ENCODE measurements at places on chromosomes 3 and 15. TPM values are rescaled to one million over a fixed set of nuclear protein-coding genes. Genes with fewer than 3 reads are reported as not detected.

NRROS gene
- 1.6 TPM for total RNA-seq

DNA sequence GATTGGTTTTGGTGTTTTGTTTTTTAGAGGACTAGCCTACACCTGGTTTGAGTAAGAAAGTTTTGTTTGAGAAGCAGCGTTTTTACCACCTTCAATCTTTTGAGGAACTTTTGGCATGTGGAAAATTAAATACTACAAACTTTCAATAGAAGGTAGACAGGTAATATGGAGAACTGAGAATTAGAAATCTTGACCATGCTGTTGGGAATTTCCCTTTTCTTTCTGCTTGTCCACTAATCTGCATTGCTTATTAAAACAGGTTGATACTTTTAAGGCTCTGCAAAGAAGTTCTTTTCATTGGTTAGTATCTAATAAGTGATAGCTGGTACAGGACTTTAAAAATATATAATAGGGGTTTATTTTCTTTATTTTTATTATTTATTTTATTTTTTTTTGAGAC lies 31.9 kb downstream of the UBE2E1 start:
- DNase-seq: no peak
- H3K36me3 ChIP-seq: no peaks in the 10 kb centered on the region
- peaks cover 44% of the 10 kb centered on the region for H3K4me1 ChIP-seq
- H3K27ac ChIP-seq: no peak overlapping the region
- no peaks in the 10 kb centered on the region for H3K27me3 ChIP-seq

DNA sequence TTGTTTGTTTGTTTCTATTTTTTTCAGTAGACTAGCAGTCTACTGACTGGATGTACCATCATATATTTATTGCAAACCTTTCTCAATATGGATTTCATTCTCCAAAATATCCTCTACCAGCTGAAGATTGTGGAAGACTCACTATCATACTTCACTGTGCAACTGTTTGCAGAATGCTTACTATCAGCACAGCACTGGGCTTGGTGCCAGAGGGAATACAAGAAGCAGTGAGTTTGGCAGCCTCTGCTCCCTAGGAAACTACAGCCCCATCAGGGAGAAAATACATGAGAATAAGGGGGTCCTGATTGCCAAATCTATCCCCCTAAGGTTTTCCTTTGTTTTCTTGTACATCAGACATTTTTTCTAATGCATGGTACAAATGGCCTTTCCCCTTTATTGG lies 27.5 kb downstream of the AQP9 start:
- no peak overlapping the region for H3K4me3 ChIP-seq
- H3K36me3 ChIP-seq: no peaks in the 10 kb centered on the region
- no peaks in the 10 kb centered on the region for H3K27me3 ChIP-seq
- peak; percentile 65 for DNase-seq
- H3K4me1 ChIP-seq: no peaks in the 10 kb centered on the region

DNA sequence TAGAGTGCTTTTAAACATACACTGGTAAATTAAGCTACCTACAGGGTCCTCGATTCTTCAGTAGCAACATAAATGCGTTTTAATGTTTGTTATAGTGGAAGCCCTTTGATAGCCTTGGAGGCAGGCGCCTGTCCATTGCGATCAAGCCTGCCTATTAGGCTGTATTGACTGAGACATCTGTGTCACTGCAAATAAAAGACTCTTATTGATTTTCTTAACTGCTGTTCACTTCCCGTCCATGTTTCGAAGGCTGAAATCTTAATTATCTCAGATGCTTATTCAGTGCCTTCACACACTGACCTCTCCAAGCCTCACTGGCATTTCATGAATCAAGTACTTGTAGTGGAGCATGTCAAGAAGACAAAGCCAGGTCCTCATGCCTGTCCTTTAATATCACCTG lies 51.1 kb downstream of the MAP2K5 start:
- no peak overlapping the region for H3K4me3 ChIP-seq
- H3K4me1 ChIP-seq: no peaks in the 10 kb centered on the region
- no peaks in the 10 kb centered on the region for H3K27me3 ChIP-seq

- no peak overlapping the region for H3K4me3 ChIP-seq
- no peaks in the 10 kb centered on the region for H3K27me3 ChIP-seq
- no peaks in the 10 kb centered on the region for H3K4me1 ChIP-seq
- DNase-seq: no peak
Observed at GRCh38 chr3:15102256-15102655, 3.3 kb upstream of the RBSN start.

EFCC1 gene
- total RNA-seq: 0.11 TPM

DNA sequence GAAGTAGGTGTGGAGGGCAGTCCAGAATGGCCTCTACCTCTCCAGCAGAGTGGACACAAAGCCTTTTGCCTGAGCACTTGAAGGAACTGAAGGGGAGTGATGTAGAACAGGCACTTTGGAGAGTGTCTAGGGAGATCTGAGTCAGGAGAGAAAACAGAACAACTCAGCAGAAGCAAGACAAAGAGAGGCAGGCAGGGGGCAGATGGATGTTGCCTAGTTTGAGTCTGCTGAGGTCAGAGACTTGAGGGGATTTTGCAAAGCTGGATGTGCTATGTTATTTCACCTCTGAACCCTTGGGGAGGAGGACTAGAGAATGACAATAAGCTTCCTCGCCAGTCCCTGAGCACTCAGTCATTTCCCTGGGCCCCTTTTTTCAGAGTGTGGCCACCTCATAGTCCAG lies 366.4 kb downstream of the EPHB1 start:
- no peaks in the 10 kb centered on the region for H3K36me3 ChIP-seq
- H3K27me3 ChIP-seq: peaks cover 7% of the 10 kb centered on the region
- no peak overlapping the region for H3K4me3 ChIP-seq
- peaks cover 4% of the 10 kb centered on the region for H3K4me1 ChIP-seq
- peak; percentile 23 for DNase-seq

DNA sequence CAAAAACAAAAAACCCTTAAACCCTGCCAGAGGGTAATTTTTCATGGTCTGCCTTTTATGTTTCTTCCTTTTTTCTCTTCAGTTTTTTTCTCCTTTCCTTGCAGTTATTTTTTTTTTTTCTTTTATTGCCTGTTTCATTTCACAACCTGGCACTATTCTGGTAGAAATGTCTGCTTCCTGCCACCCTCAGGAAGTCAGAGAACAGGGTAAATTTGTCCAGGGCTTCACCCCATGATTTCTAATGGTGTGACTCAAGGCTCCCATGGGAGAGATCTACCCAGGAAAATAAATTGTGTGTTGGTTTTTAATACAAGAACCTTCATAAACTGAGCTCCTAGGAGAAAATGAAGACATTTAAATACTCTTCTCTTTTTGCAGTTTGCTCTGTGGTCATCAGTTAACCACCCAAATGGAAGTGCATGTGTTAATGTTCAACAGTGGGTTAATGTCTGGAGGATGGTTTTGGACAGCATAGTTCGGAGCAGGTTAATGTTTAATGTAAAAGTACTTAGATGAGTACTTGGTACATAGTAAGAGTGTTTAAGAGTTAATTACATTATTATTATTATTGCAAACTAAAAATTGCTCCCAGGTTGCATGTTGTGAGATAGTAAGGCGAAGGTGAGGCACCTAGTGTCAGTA lies 45.9 kb downstream of the CGNL1 start:
- DNase-seq: no peak
- H3K36me3 ChIP-seq: no peaks in the 10 kb centered on the region

GRCh38 chr3:188278717-188279324 lies 124.9 kb downstream of the LPP start:
- DNase-seq: no peak
- no peaks in the 10 kb centered on the region for H3K27me3 ChIP-seq
- H3K36me3 ChIP-seq: no peaks in the 10 kb centered on the region
- H3K27ac ChIP-seq: no peak overlapping the region
- H3K4me3 ChIP-seq: no peak overlapping the region

DNA sequence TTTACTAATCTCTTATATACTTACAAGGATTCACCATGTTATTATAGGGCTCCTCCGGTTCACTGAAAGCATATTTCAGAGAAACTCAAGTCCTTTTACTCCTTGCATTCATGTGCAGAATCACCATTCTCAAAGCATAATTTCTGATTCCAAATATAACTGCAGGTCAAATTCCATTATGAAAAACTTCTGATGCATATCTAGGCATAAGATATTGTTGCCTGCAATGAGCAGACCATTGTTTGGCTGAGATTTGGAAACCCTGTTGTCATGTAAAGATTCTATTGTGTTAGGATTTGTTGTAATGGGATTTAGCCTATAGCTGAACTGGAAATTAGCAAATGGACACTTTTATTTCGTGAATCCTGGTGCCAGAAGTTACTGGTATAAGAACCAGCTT lies 69.5 kb upstream of the PRICKLE2 start:
- no peak for DNase-seq
- H3K4me1 ChIP-seq: peaks cover 14% of the 10 kb centered on the region
- H3K27ac ChIP-seq: no peak overlapping the region

- no peaks in the 10 kb centered on the region for H3K27me3 ChIP-seq
- H3K4me1 ChIP-seq: peaks cover 21% of the 10 kb centered on the region
- no peak for DNase-seq
- H3K27ac ChIP-seq: no peak overlapping the region
- H3K36me3 ChIP-seq: no peaks in the 10 kb centered on the region
Observed at GRCh38 chr15:82979726-82980125, 6.3 kb upstream of the RAMAC start.

DNA sequence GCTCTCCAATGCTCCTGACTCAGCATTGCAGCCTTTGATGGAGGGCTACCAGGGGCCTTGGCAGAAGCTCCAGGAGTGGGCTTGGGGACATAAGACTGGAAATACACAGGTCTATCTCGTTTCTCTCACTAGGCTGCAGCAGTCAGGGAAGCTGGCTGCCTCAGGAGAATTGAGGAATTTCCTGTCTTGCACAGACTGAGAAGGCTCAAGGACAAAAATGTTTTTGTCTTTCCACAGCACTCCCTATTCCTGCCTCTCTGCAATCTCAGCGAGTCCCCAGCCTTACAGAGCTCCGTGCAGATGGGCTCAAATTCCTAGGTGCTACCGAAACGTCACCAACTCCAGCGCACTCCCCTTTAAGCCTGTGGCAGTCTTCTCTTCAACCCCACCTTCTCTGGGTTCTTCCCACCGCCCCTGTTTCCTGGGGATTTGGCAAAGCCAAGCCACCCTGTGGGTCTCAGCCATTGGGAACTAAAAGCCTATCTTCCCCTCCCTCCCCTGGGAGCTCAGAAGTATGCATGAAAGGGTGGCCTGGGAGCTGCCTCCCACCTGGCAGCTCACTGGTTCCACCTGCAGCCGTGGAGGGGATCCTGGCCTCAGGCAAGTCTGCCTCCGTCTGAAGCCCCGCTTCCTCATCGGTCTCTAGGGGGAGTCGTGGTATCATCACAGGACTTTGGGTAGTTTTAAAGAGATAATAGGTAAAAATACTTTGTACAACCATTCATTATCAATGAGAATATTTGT lies 322.6 kb upstream of the FRG2C start:
- DNase-seq: no peak
- no peaks in the 10 kb centered on the region for H3K27me3 ChIP-seq
- H3K4me1 ChIP-seq: no peaks in the 10 kb centered on the region
- no peak overlapping the region for H3K4me3 ChIP-seq

DNA sequence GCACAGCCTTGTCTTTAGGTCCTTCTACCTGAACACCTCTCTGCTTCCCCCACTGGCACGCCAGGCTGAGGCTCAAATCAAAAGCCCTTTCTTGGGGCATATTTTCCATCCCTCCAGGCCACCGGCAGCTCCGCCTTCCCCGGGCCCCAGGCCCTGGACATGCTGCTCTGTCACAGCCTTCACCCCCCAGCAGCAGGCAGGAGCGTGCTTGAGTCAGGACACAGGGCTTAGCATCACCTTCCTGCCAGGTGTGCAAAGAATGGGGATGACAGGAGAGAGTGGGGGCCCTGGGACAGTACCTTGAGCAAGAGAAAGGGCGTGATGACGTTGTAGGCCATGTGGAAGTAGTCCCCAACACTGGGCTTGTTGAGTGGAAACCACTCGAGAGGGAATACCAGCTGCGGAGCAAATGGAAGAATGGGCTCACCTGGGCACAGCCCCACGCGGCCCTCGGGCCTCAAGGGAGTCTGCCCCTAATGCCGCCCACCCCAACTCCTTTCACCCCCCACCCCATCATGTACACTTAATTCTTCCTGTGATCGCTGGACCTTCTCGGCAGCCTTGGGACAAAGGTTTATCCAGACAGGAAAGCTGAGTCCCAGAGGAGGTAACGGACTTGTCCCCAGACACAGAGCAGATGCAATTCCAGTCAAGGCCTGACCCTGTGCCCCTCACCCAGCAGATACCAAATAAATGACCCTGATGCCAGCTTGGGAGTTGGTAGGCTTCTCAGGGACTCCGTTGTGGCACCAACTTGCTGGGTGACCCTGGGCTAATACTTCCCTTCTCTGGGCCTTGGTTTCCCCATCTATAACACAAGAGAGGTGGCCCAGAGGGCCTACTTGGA lies 9.1 kb upstream of the CALML4 start:
- H3K4me3 ChIP-seq: no peak overlapping the region
- no peaks in the 10 kb centered on the region for H3K27me3 ChIP-seq
- DNase-seq: no peak
- no peaks in the 10 kb centered on the region for H3K36me3 ChIP-seq
- H3K4me1 ChIP-seq: no peaks in the 10 kb centered on the region
- H3K27ac ChIP-seq: no peak overlapping the region

- no peaks in the 10 kb centered on the region for H3K4me1 ChIP-seq
- no peak for DNase-seq
- H3K36me3 ChIP-seq: no peaks in the 10 kb centered on the region
- H3K27me3 ChIP-seq: no peaks in the 10 kb centered on the region
- H3K27ac ChIP-seq: no peak overlapping the region
Observed at GRCh38 chr3:185517387-185518130, 18.7 kb upstream of the TMEM41A start.

GRCh38 chr3:25540273-25540672 lies 112.2 kb downstream of the RARB start:
- H3K27me3 ChIP-seq: no peaks in the 10 kb centered on the region
- H3K27ac ChIP-seq: peak overlapping the region; percentile 72
- H3K36me3 ChIP-seq: no peaks in the 10 kb centered on the region
- H3K4me1 ChIP-seq: peaks cover 43% of the 10 kb centered on the region

DNA sequence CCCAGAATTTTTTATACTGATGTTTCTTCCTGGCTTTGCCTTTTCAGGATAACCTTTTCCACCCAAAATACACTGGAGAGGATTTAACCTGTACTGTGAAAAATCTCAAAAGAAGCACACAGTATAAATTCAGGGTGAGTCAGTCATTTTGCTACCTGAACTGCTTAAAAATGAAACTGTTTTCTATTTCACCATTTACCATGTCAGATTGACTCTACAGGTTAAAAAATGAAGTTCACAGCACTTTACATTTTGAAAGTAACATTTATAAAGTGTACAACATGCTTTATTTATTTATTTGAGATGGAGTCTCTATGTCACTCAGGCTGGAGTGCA lies 115.2 kb downstream of the GHSR start:
- no peaks in the 10 kb centered on the region for H3K4me1 ChIP-seq
- H3K27ac ChIP-seq: no peak overlapping the region
- no peak for DNase-seq
- no peaks in the 10 kb centered on the region for H3K27me3 ChIP-seq
- no peak overlapping the region for H3K4me3 ChIP-seq
- H3K36me3 ChIP-seq: peaks cover 60% of the 10 kb centered on the region

NRG4 gene
- total RNA-seq: 0.21 TPM

- DNase-seq: peak; percentile 0
- no peaks in the 10 kb centered on the region for H3K36me3 ChIP-seq
- H3K4me3 ChIP-seq: no peak overlapping the region
- no peak overlapping the region for H3K27ac ChIP-seq
- H3K27me3 ChIP-seq: no peaks in the 10 kb centered on the region
Observed at GRCh38 chr3:165336786-165337185, 140.6 kb upstream of the SLITRK3 start.

- no peak for DNase-seq
- H3K27ac ChIP-seq: no peak overlapping the region
- H3K36me3 ChIP-seq: peaks cover 13% of the 10 kb centered on the region
- H3K4me1 ChIP-seq: peaks cover 23% of the 10 kb centered on the region
- H3K27me3 ChIP-seq: no peaks in the 10 kb centered on the region
Observed at GRCh38 chr3:140953028-140953960, 11.7 kb downstream of the SLC25A36 start.
